Stimulated activated CD8-positive, alpha-beta memory T cell treated with anti-CD3 and anti-CD28 coated beads, Interleukin-15, amount 100 ng/mL, for 4 hours (primary cell): ENCODE measurements at places on chromosomes 7 and 10.

- no peak for DNase-seq
Observed at GRCh38 chr7:88700725-88701124, 58.8 kb upstream of the ZNF804B start.

DNA sequence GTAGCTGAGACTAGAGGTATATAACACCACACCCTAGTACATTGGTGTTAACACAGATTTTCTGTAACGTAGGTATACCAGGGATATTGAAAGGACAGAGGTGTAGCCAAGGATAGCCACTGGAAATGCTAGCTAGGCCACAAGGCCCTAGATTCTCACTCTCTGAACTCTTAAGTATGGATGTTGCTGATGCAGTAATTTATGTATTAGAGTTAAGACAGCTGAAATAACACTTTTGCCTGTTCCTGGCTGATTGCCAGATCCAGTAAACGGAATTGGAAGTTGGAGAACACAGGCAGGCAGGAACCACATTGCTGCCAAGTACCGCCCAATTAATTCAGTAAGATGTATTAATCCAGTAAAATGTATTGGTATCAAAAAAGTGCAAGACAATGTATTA is 1.8 kb downstream of the CALU start:
- no peak for DNase-seq

DNA sequence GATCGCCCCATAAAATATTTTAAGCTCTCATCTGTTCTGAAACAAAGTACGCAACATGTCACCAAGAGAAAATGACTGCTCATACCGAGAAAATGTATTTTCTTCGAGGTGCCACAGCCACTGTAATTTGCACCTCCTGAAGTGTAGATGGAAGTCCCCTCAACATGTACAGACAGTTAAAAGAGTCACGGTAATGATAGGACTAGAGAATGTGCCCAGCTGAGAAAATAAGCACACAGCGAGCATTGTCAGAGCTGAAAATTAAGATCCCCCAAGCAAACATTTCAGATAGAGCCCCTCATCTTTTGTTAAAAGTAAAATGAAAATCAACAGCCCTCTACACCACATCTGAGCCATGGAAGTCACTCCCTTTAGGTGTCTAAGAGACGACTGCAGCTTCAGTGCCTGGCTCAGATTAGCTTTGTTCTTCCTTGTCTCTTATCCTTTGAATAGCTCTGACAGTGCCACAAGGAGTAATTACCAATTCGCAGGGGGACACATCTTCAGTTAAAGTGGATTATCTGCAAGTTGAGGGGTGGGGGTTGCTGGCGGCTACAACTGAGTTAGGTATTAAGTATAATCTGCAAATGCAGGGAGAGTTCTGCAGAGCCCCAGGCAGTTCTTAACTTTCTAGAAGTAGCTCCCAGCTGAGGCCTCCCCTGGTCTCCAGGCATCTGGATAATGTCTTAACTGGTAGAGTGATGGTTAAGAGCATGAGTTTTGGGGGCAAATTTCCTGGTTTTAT is 222.7 kb upstream of the C7orf33 start:
- no peak for DNase-seq

DNA sequence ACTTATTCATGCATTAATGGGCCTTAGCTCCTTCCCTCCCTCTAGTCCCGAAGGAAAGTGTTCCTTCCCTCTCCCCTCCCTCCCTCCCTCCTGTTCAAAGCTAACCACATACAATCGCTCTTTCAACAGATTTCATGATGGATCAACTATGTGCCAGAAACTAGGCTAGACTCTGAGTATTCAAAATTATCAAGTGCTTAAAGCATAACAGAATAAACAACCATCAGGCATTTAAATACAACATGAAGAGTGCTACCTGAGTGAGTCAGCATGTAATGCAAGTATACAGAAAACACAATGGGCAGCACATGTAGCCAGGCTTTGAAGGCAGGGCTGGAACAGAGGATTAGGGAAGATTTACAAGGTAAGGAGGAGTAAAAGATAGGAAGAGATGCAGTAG is 11.3 kb downstream of the CHCHD3 start:
- DNase-seq: no peak

- DNase-seq: no peak
Observed at GRCh38 chr7:51226063-51226755, 90.4 kb downstream of the COBL start.

DNA sequence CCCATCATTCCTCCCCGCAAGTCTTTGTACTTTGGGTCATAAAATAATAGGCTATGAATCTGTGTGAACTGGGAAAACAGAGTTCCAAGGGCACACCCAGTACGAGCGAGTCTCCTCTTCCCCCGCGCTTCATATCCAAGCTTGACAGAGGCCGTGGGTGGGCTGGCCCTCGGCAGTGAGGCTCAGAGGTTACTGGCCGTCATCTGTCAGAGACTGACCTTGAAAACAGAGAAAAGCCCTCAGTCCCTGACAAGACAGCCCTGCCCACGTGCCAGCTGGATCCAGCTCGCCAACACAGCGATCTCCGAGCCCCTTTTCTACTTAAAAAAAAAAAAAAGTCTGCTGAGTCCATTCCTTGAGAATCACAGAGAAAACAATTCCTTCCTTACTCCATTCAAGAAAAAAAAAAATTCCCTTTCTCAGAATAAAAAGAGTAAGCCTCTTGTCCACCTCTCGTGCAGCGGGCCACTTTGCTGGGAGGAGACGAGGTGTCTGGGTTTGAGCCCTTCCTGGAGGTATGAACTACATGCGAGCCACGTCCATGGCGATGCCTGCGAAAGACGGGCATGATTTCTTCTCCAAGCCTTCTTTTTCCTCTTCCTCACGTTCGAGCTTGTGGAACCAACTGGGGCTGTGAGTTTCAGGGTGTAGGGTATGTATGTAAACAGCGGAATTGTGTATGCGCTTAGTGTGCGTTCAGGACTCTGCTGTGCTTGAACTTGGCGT is 744 bp upstream of the BICC1 start:
- DNase-seq: no peak

DNA sequence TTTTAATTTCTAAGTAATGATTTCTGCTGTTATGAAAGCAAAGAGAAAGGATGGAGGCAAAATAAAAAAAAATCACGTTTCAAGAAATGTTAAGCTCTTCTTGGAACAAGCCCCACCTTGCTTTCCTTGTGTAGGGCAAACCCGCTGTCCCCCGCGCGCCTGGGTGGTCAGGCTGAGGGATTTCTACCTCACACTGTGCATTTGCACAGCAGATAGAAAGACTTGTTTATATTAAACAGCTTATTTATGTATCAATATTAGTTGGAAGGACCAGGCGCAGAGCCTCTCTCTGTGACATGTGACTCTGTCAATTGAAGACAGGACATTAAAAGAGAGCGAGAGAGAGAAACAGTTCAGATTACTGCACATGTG is 2.4 kb downstream of the ADRB1 start:
- DNase-seq: no peak

GRCh38 chr7:8581842-8582241 is 148.4 kb downstream of the NXPH1 start:
- DNase-seq: no peak
